ENCODE measurements at places on chromosomes 12 and 14. TPM values are rescaled to one million over a fixed set of nuclear protein-coding genes. Genes with fewer than 3 reads are reported as not detected.

GNPTAB gene
- 31.9 TPM for total RNA-seq

- no peak for DNase-seq
Observed at GRCh38 chr12:79936670-79937069, 1.8 kb upstream of the PPP1R12A start.

GRCh38 chr14:28398506-28398905, 368.1 kb upstream of the FOXG1 start:
- DNase-seq = no peak

DNA sequence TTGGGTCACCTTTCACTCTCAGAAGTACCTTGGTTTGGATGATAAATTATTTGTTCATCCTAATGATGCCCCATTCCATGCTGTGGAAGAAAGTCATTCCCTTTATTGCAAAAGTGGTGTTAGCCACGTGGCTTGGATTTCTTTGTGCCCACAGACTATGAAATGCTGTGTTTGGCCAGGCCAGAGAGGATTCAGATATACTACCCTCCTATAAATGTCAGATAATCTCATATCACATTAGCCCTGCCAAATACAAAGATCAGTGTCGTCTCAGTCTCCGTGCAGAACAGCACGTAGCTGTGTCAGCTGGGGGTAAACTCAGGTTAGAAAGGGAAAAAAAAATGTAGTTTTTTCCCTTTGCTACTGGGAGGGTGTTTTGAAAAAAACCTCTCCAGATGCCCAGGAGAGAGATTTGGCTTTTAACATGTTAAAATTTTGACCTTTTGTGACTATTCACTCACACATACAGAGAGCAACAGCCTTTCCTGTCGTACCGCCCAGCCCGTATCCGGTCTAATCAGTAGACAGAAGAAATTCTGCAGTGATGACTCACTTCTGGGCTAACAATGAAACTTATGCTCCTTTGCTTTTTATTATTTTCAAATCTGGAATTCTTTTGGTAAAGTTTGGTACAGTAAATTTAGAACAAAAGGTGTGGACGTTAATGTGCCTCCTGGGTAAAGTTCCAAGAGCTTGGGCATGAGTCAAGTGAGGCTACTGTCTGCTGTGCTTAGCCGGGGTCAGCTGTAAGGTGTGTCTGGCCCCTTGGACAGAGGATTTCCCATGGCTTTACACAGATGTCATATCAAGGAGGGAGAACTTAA, 8.5 kb upstream of the PTPRB start:
- DNase-seq = no peak

GRCh38 chr14:52086711-52087110, 17.9 kb upstream of the NID2 start:
- no peak for DNase-seq

DNA sequence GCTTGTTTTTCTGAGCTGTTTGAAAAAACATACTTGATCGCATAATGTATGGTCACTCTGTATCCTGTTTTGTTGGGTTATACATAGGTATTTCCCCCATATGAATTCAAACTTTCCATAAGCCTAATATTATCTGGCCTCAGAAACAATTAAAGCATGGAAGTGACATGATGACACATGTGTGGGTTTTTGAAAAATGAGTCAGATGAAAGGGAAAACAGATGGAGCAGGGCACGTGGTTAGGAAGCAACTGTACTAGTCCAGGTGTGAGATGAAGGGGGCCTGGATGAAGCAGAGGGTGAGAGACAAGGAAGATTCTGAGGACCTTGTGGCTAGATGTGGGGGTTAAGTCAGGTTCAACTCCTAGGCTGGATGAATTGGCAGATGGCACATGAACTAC, 92.7 kb upstream of the DNM1L start:
- no peak for DNase-seq

FGF23 gene
- not detected for total RNA-seq

- DNase-seq = no peak
Observed at GRCh38 chr14:45893127-45893526, 640.1 kb upstream of the MIS18BP1 start.

DNA sequence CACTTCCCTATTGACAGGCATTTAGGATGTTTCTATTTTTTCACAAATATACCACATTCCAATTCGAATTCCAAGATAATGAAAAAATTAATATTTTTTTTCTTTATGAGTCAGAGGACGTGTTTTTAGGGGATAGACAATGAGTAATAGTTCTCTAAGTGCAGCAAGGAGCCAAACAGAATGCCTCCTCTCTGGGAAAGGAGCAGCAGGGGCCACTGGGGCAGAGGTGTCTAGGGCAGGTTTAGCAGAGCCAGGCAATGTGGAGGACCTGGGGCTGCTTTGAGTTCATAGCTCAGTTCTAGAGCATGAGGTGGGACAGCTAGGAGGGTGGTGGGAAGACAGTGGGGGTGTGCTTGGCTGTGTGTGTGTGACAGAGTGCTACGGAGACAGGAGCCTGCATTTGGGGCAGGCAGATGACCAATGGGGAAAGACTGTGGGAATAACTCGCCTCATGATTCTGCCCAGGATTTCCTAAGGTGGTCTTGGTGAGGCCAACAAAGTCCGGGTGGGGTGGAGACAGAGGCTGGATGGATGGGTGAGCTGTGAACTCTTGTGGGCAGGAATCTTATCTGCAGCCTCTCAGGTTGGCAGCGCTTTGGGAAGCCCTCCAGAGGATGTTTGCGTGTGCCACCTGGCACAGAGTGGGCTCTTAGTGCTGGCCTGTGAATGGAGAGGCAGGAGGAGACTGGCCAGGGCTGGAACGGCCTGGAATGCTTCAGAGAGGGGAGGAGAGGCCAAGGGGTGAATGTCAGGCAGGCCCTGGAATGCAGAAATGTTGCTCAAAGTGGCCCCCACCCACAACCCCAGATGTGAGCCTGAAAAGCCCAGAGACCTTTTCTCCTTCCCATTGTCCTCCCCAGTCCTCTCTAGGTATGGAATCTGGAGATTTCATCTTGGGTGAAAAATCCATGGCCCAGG, 2.4 kb upstream of the KRT7 start:
- DNase-seq = no peak

GRCh38 chr12:68487721-68488309, 122.9 kb upstream of the RAP1B start:
- DNase-seq = no peak

- no peak for DNase-seq
Observed at GRCh38 chr14:35406506-35407305, 2.2 kb upstream of the NFKBIA start.

DNA sequence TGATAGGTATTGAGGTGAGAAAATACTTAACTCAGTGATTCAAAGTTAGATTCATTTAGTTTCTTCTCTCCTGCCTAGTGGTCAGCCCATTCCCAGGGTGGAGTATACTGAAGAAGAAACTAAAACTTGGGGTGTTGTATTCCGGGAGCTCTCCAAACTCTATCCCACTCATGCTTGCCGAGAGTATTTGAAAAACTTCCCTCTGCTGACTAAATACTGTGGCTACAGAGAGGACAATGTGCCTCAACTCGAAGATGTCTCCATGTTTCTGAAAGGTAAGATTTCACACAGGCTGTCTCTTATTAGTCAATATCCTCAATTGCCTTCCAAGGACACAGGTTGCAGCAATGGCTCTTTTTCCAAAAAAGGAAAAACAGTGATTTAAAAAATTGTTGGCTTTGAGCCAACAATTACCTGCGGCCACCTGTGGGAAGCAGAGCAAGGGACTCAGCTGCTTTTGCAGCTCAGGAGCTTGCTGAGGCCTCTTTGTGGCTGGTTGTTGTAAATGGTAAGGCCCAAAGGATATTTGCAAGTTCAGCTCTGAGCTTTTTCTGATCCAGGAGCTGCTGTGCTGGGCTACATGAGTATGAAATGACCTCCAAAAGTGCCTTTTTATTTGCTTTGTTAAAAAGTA, 33.9 kb downstream of the TPH2 start:
- no peak for DNase-seq

DNA sequence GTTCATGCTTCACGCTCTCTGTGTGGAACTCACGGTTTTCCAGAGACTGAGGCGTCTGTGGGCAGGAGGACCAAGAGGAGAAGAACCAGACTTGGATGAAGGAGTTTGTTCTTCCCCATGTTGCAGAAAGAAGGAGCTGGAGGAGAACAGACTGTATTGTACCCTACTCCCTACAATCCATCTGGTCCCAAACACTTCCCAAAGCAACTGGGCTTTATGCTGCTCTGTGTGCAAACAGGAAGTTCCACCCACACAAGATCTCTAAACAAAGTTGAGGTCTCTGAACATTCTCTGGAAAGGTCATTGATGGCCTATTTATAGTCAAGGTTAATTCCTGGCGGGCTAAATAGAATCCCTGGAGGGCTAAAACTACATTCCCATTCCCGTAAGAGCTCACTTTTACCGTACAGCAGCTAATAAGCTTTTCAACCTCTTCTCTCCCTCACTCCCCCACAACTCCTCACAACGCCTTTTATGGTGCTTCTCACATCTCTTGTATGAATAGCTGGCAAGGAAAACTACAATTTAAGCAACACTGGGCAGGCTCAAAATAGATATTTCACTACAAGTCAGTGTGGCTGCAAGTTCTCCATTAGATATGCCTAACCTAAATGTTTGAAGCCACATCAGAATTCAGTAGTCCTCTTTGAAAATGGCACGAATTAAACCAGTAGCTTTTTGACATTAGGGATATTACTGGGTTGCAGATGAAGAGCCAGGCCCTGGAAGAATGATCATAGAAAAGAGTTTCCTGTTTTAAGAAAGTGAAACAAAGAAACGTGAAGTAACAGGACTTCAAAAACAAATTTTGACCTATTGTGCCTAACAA, at the start of gene A2M:
Gene A2M (minus strand): TSS at position 189 of the 829 bp plus-strand sequence. CDS start 70 bp downstream, at position 119.
- no peak for DNase-seq

Measured in activated T-cell treated with anti-CD3 and anti-CD28 coated beads, Interleukin-2, amount 50 U/mL, for 4 hours (primary cell).